Natural killer cell treated with Interleukin-12 subunit alpha and Interleukin-12 subunit beta and Interleukin-15 and Interleukin-18, amount 100 ng/mL, for 72 hours (primary cell): ENCODE measurements at places on chromosomes 16 and 17.

GRCh38 chr17:78268191-78268874, 36.9 kb downstream of the TMEM235 start:
- no peak for DNase-seq
- no peak overlapping the region for H3K27ac ChIP-seq
- H3K4me1 ChIP-seq: peaks cover 4% of the 10 kb centered on the region
- H3K4me3 ChIP-seq: no peak overlapping the region

DNA sequence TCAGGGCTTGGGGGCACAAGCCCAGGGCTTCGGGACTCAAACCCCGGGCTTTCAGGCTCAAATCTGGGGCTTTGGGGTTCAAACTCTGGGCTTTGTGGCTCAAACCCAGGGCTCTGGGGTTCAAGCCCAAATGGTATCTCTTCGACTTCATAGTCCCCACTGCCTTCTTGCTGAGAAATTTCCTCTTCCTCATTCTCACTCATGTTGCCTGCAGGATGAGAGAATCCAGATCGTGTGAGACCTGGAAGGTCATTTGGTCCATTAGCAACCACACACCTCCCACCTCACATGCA, 576 bp downstream of the ZNF768 start:
- peak overlapping the region; percentile 75 for H3K4me3 ChIP-seq
- no peaks in the 10 kb centered on the region for H3K27me3 ChIP-seq
- peaks cover 7% of the 10 kb centered on the region for H3K36me3 ChIP-seq
- no peak for DNase-seq
- H3K27ac ChIP-seq: peak overlapping the region; percentile 60

- peak within 1 kb of the TSS; percentile 96 for H3K27ac ChIP-seq
- DNase-seq: peak; percentile 98
- peaks cover 31% of the 10 kb centered on the region for H3K36me3 ChIP-seq
- no peaks in the 10 kb centered on the region for H3K27me3 ChIP-seq
Measured at GRCh38 chr17:4939796-4940554, at the start of the genes RNF167 and SLC25A11. Gene RNF167 (plus strand): TSS chr17:4940268. CDS start chr17:4940910, 642 bp downstream. Gene SLC25A11 (minus strand): TSS chr17:4940046. CDS start chr17:4939910, 136 bp downstream.

DNA sequence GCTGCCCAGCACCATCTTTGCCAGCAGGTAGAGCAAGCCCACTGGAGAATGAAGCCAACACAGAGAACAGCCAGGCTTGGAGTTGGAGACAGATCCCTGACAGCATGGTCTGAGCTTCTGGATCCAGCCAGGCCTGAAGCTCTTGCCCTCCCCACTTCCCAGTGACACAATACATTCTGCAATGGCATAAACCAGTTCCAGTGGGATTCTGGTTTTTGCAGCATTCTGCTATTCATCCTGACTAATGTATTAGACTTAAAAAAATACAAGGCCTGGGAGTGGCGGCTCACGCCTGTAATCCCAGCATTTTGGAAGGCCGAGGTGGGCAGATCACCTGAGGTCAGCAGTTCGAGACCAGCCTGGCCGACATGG, 40.6 kb upstream of the LITAF start:
- no peaks in the 10 kb centered on the region for H3K27me3 ChIP-seq
- no peak overlapping the region for H3K4me3 ChIP-seq
- H3K27ac ChIP-seq: no peak overlapping the region
- no peak for DNase-seq

DNA sequence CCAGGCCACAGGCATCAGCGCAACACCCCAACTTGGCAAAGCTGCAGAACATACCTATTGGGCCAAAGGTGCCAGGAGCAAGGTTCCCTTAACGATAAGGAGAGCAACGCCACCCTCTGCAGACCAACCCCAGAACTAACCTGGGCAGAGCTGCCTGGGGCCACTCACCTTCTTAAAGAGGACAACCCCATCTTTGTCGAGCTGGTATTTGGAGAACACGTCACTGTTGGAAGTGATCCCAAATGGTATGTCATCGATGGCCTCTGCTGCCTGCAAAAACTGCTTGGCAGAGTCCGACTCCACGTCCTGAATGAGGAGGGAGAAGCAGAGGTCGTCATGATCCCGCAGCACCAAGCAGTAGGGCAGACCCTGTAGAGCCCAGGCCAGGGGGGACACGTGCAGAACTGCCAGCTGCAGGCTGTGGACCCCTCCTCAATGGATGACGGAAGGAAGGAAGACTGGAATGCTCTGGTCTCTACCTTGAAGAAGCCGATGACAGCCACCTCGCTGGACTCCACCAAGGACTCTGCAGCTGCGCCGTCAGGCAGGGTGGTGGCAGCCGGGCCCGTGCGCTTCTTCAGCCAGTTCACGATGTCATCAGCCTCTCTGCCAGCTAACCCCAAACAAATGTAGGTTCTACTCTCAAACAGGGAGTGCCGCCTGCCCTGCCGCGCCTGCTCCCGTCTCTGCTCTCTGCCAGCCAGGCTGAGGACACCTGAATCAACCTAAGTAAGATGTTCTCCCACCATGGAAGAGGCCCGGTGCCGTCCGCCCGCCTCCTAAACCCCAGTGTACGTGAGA, 5.2 kb downstream of the P4HB start:
- peaks cover 26% of the 10 kb centered on the region for H3K4me1 ChIP-seq
- no peak overlapping the region for H3K27ac ChIP-seq
- H3K27me3 ChIP-seq: no peaks in the 10 kb centered on the region
- DNase-seq: no peak
- H3K4me3 ChIP-seq: no peak overlapping the region

GRCh38 chr16:85066346-85066885, 38.8 kb downstream of the KIAA0513 start:
- no peak overlapping the region for H3K4me3 ChIP-seq
- no peak overlapping the region for H3K27ac ChIP-seq
- DNase-seq: no peak

DNA sequence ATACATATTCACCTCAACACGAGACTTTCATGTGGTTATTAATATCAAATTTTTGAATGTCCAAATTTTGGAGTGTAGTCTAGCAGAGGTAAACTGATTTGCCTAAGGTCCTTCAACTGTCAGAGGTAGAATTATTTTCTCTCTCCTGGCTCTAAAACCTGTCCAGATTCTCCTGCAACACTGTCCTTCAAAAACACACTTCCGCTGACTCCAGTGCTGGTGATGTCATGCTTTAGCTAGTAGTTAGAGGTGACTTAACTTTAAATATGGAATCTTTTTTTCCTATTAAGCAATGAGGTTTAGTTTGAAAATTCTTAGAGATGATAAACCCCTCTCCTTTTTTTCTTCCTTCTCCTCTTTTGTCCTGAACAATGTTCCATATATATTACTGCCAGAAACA, 10.8 kb upstream of the CBLN1 start:
- no peak for DNase-seq
- H3K27me3 ChIP-seq: peaks cover 14% of the 10 kb centered on the region
- H3K4me3 ChIP-seq: no peak overlapping the region
- no peaks in the 10 kb centered on the region for H3K4me1 ChIP-seq
- H3K27ac ChIP-seq: no peak overlapping the region
- H3K36me3 ChIP-seq: no peaks in the 10 kb centered on the region

GRCh38 chr17:40718930-40719329, 15.4 kb upstream of the KRT24 start:
- H3K27me3 ChIP-seq: peaks cover 53% of the 10 kb centered on the region
- H3K4me3 ChIP-seq: no peak overlapping the region
- H3K27ac ChIP-seq: no peak overlapping the region
- no peaks in the 10 kb centered on the region for H3K4me1 ChIP-seq
- no peaks in the 10 kb centered on the region for H3K36me3 ChIP-seq

DNA sequence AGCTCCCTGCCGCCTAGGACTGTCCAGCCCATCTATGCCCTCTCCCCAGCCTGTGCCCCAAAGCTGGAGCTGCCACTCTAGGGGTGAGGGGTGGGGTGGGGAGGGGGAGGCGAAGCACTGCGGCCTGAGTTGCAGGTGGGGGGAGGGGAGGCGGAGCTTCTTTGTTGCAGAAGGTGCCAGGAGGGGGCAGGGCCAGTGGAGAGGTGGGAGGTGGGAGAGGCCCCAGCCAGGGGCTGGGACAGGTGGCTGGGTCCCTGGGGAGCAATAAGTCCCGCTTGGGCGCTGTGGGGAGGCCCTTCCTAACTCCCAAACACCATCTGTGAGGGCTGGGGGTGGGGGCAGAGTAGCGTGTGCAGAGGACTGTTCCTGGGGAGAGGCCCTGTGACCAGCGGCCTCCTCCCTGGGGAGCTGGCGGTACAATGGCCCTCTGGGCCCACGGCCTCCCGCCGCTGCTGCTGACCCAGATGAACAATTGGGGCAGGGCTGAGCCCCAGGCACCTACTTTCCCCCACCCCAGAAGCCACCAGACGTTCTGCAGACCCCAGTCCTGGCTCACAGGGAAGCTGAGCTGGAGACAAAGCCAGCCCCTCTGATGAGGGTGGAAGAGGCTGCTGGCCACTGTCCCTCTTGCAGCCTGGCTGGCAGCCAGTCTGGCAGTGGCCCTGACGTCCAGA, 2.2 kb upstream of the NTN3 start:
- no peak overlapping the region for H3K4me3 ChIP-seq
- H3K27me3 ChIP-seq: peaks cover 9% of the 10 kb centered on the region
- H3K4me1 ChIP-seq: peaks cover 14% of the 10 kb centered on the region
- DNase-seq: no peak
- H3K27ac ChIP-seq: no peak overlapping the region

DNA sequence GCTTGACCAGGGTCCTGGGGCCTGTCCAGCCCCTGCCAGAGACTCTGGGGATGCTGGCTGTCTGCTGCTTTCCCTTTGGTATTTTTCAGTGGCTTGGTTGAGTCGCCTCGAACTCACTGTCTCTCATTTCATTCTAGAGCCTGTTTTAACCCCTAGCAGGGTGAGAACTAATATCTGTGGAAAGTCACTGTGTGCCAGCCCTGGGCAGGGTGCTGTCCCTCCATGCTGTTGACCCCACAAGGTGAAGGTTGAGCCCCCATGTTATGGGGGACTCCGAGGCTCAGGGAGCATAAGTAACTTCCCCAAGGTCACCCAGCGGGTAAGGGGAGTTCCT, 33.0 kb downstream of the DCAKD start:
- H3K27me3 ChIP-seq: peaks cover 18% of the 10 kb centered on the region
- peaks cover 19% of the 10 kb centered on the region for H3K4me1 ChIP-seq
- DNase-seq: no peak
- H3K36me3 ChIP-seq: no peaks in the 10 kb centered on the region
- H3K27ac ChIP-seq: peak overlapping the region; percentile 74

- DNase-seq: no peak
- H3K27me3 ChIP-seq: no peaks in the 10 kb centered on the region
- peaks cover 35% of the 10 kb centered on the region for H3K4me1 ChIP-seq
- H3K4me3 ChIP-seq: no peak overlapping the region
- no peaks in the 10 kb centered on the region for H3K36me3 ChIP-seq
Measured at GRCh38 chr17:78022425-78022824, 63.9 kb downstream of the TNRC6C start.

GRCh38 chr17:57966875-57967274, 11.7 kb upstream of the CUEDC1 start:
- no peaks in the 10 kb centered on the region for H3K4me1 ChIP-seq
- H3K27me3 ChIP-seq: no peaks in the 10 kb centered on the region
- DNase-seq: no peak
- no peaks in the 10 kb centered on the region for H3K36me3 ChIP-seq
- no peak overlapping the region for H3K4me3 ChIP-seq

- DNase-seq: peak; percentile 91
- H3K4me3 ChIP-seq: peak overlapping the region; percentile 90
- peaks cover 6% of the 10 kb centered on the region for H3K36me3 ChIP-seq
- no peaks in the 10 kb centered on the region for H3K27me3 ChIP-seq
- peak overlapping the region; percentile 76 for H3K27ac ChIP-seq
Measured at GRCh38 chr17:78360371-78361224, 721 bp upstream of the SOCS3 start.

DNA sequence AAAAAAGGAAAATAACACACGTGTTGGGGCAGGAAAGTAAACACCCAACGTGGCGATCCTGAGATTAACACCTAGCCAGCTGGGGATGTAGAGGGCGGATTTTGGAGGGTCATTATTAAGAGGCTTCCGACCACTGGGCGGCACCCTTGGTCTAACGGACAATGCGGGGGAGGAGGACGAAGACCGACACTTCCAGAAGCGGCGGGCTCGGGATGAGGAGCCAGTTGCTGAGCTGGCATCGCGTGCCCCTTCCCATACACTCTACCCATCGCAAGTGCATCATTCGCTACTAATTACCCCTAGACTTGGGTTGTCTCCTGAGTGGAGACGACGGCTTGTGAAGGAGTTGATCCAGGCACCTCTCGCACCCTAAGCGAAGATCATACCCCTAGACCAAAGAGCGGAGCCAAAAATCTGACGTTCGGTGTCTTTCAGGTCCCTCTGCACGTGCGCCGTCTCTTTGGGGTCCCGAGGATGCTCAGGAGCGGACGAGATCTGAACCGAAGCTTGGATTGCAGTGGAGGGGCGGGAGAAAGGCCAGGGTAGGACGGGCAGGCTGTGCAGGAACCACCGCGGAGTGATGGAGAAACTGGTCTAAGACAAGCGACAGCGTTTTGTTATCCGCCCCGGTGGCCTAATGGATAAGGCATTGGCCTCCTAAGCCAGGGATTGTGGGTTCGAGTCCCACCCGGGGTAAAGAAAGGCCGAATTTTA, 17.6 kb downstream of the ZNF213 start:
- no peaks in the 10 kb centered on the region for H3K27me3 ChIP-seq
- peaks cover 37% of the 10 kb centered on the region for H3K4me1 ChIP-seq
- peak overlapping the region; percentile 93 for H3K27ac ChIP-seq
- H3K36me3 ChIP-seq: no peaks in the 10 kb centered on the region
- DNase-seq: peak; percentile 88

- H3K36me3 ChIP-seq: peaks cover 7% of the 10 kb centered on the region
- DNase-seq: no peak
- H3K4me1 ChIP-seq: peaks cover 65% of the 10 kb centered on the region
- H3K4me3 ChIP-seq: peak overlapping the region; percentile 89
- H3K27ac ChIP-seq: peak overlapping the region; percentile 84
Measured at GRCh38 chr16:29815032-29815721, 775 bp upstream of the PAGR1 start.

DNA sequence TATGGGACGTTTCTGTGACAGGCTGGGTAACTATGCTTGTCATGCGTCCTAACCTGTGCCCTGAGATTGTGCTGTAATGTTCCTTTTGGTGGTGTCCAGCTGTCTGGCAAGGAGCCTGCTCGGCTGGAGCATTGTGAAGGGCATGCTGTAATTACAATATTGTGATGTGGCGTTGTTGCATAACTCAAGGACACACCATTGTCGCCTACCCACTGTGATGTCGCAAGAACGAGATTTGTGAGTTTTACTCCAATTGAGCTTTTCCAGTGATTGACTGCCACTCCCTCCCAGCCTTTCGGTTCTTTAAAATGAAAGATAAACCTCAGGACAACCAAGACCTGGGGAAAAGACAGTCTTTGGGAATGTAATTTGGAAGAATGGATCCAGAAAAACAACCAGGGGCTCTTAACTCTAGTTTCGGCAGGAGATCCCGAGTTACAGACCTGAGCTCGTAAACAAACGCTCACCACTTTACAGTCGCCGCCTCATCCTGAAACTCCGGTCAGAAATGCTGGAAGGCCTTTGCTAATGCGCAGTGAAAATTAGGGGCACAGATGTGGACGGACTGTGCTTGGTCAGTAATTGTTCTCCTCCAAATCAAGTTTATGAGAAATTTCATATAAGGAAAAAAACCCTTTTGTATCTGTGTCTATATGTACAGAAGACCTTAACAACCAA, 1.3 kb downstream of the ZNF750 start:
- no peaks in the 10 kb centered on the region for H3K36me3 ChIP-seq
- peaks cover 17% of the 10 kb centered on the region for H3K4me1 ChIP-seq
- no peaks in the 10 kb centered on the region for H3K27me3 ChIP-seq
- H3K4me3 ChIP-seq: no peak overlapping the region

DNA sequence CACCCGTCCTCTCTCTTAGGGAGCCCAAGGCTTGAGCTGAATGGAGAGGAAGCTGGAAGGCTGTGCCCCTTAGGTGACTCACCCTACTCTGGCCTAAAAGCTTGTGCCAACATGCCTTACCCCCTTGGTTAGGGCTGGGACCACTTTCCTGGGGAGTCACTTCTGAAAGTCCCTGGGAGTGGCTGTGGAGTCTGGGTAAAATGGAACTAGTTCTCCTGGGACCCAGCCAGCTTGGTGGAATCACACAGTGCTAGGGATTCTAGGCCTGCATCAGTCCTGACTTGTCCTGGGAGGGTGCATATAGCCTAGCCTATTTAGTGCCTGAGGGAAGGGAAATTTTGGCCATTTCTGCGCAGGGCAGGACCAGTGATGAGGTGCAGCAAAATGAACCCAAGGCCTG, 10.5 kb downstream of the MMP28 start:
- H3K36me3 ChIP-seq: no peaks in the 10 kb centered on the region
- H3K27ac ChIP-seq: no peak overlapping the region
- peaks cover 17% of the 10 kb centered on the region for H3K27me3 ChIP-seq
